Aorta (tissue), 5 donors: ENCODE measurements at places on chromosomes 5 and 9.

- DNase-seq: no peak
Observed at GRCh38 chr9:103991698-103992097, 102.4 kb upstream of the SMC2 start.

GRCh38 chr9:108142504-108143201 is 653.1 kb upstream of the KLF4 start:
- DNase-seq: peak; percentile 86

DNA sequence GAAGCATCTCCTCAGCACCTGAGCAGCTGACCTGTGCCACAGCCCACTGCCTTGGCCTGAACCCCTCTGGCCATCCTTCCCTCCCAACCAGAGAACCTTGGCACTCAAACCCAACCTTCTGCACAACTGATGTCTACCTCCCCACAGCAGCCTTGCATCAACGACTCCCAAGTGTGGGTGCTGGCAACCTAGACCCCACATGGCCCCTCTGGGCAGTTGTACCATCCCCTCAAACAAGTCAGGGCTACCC is 10.3 kb downstream of the SEPTIN8 start:
- DNase-seq: no peak

DNA sequence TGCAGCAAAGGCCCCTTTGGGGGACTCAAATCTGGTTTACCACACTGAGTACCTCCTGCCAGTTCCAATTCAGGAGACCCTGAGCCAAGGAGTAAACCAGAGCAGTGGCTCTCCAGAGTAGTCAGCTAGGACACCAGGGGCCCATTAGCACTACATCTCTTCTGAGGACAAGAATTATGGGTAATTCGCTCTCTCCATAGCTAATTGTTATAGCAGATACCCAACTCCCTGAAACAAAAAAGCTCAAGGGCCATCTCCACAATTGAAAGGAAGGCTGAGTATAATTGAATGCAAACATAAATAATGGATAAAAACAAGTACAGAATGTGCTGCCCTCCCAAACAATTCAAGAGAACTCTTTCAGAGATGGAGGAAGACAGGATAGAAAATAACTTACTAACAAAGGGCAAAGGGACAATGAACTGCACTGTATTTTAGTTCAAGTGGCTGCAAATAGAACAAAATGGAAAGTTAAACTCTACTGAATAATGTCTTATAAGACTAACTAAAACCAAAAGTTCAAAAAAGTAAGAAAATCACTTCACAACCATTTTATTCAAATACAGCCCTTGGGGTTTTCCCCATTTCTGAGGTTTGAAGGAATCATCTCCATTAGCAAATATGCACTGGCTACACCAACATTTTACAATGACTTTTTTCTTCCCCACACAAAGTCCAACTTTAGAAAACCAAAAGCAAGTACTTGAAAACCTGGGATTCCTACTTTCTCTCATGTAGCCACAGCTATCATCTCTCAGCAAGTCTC is 118.8 kb downstream of the SIL1 start:
- DNase-seq: no peak

DNA sequence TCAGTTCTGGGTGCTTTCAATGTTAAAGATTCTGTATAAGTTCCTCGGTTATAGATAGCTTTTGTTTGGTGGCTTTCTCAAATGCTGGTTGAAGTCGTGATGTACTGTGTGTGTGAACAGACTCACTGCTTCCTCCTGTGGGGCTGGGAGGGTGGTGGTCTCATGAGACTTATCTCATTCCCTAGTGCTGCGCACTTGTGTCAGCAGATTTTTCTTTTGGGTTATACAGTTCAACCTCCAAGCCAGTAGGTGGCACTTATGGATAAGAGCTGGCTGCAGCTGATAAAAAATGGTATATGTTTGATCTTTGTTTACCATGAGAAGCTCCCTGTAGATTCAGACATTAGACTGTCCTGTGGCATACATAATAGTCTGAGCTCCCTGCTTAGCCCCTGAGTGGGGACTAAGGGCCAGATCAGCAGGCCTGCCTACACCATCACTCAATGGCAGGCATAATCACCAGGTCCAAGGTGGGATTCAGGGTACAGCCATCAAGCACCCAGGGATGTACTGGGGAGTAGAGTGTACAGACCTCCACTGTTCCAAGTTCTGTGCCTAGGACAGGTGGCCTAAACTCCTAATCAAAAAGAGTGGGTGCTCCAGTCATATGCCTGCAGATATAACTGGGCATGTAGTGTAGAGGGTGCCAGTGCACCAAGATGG is 174.2 kb downstream of the OXCT1 start:
- DNase-seq: no peak

DNA sequence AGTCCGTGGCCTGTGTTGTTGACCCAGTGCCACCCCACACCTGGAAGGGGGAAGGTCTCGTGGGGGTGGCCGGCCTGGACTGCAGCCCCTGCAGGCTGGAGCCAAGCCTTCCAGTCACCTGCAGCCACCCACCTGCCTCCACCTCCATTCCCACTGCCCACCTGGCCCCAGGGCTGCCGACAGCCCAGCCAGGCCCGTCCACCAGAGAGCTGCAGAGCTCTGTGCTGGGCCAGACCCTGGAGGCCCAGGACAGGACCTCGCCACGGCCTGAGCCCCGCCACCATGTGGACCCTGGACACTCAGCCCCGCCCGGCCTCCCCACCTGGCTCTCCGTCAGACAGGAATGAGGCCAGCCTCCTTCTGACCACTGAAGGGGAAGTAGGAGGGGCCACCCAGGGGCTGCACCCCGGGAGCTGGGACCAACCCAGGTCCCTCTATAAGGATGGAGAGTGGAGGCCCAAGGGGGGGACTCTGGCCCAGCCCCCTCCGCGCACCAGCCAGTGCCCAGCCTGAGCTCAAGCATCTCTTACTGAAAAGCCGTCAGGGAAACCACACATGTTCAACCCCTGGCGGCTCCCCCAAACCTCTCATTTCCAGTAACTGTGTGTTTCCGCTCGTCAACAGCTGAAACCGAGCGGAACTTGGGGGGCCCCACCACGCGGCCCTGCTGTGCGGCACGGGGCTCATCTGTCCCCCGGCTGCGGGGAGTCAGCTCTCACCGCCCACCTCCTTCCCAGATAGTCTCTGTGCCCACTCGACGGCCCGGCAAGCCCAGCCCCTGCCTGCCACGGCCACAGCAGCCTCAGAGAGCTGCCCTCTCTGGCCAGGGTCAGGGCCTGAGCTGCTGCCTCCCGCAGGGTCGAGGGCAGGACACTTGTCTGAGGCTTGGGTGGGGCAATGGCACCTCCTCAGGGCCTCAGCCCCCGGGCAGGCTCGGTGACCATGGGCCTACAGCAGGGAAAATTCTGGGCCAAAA is 12.8 kb downstream of the NOTCH1 start:
- DNase-seq: no peak

- DNase-seq: no peak
Observed at GRCh38 chr5:57032151-57032551, 80.2 kb upstream of the MIER3 start.
